ENCODE measurements at places on chromosomes 2 and 18.

GRCh38 chr2:50752237-50752636 is 279.7 kb downstream of the NRXN1 start:
- no peak for DNase-seq

DNA sequence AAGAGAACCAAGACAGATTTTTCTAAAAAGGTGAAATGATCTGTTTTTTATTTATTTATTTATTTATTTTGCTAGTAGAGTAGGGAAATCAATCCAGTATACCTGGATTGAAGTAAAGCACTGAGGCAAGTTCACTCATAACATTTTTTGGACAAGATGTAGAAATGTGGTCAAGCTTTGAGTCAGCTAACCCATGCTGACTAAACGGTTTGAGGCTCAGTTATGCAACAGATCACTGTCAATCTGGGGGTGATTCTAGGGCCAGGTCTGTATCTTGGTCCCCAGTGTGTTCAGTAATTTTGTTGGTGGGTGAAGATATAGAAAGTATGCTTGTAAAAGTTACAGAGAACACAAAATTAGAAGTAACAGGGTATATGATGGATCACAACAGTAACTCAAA is 60.2 kb downstream of the RMDN2 start:
- no peak for DNase-seq

DNA sequence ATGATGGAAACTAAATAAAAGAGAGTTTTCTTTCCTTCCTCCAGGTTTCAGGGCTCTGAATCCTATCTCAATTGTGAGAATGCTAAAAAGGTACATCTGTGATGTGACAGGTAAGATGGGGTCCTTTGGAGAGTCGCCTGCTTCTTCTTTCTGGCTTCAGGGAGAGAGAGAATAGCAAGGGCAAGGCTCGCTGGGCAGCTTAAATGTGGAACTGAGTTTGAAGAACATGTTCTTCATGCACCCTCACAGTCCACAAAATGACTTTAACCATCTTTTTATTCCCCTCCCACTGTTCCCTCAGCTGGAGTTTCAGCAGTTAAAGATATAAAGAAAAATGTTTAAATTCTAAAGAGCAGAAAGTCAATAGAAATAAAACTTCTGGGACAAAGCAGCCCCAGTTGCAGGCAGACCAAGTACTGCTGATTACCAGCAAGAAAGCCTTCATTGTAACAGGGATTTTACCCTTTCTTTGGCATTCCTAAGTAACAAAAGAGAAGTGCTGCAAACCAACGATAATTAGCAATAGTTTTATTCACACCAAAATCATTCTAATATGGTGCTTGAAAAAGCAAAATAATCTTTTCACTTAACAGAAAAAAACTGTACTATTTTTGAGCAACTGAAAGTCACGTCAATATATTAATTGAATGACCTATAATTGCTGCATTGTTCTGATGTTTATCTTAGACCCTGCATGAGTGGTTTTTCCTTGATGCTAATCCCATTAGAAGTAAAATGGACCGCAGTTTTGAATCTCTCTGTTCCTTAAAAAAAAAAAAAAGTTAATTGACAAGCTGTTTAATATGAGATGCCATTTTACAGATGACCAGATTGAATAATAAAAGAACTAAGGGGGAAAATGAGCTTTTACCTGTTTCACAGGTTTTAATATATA is 61.5 kb downstream of the LRP2 start:
- no peak for DNase-seq

GRCh38 chr18:68840554-68841263 is 42.8 kb downstream of the CCDC102B start:
- no peak for DNase-seq

- no peak for DNase-seq
These were observed 81.0 kb downstream of the SEMA4F start for GRCh38 chr2:74735009-74735408.

GRCh38 chr2:119696005-119696404 is 17.0 kb downstream of the TMEM177 start:
- no peak for DNase-seq

GRCh38 chr2:178152033-178152432 is 39.8 kb downstream of the RBM45 start:
- DNase-seq: no peak

DNA sequence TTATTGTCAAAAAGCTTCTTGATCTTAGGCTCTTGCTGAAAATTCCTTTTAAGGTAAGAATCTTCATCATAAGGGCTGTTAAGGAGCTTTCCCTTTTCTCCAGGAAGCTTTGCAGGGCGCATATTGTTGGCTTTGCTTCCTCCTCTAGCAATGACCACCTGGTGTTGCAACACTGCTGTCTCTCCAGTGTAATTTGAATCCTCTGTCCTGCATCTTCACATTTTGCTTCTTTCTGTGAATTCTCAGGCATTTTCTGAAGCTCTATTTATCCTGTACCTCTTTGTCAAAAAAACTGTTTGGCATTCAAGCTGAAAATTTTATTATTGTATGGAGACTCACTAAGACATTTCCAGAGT is 533.1 kb upstream of the CHAC2 start:
- no peak for DNase-seq

- no peak for DNase-seq
These were observed 6.2 kb upstream of the KDSR start for GRCh38 chr18:63373161-63373560.

GRCh38 chr2:190528521-190529001 is 6.0 kb downstream of the NEMP2 start:
- DNase-seq: no peak

DNA sequence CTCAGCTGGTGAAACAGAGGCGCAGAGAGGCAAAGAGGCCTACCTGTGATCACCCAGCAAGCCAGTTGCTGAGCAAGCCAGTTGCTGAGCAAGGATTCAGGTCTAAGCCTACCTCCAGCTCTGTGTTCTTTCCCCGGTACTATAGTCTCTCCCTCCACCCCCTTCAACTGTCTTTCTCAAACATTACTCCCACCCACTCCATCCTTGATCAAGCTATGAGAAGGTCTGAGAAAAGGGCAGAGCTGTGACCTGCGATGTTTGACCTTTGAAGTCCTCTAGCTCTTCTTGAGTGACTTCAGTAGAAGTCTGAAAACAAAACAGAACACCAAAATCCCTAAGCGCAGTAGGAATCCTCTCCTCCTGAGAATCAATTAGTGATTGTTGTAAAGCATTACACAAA is 665.2 kb upstream of the ID2 start:
- no peak for DNase-seq
